Esophagus squamous epithelium (tissue), 5 donors: ENCODE measurements at places on chromosomes 11 and 22.

- DNase-seq: no peak
Observed at GRCh38 chr11:502288-503178, 4.5 kb downstream of the RNH1 start.

GRCh38 chr11:93573184-93573583 is 30.0 kb upstream of the SMCO4 start:
- no peak for DNase-seq

GRCh38 chr11:71164186-71164585 is 88.2 kb downstream of the SHANK2 start:
- no peak for DNase-seq

- no peak for DNase-seq
Observed at GRCh38 chr11:128931668-128932067, 11.0 kb downstream of the TP53AIP1 start.

GRCh38 chr11:134283461-134284230 is 7.5 kb downstream of the GLB1L3 start:
- DNase-seq: no peak

GRCh38 chr11:85801527-85801926 is 9.4 kb downstream of the SYTL2 start:
- no peak for DNase-seq

DNA sequence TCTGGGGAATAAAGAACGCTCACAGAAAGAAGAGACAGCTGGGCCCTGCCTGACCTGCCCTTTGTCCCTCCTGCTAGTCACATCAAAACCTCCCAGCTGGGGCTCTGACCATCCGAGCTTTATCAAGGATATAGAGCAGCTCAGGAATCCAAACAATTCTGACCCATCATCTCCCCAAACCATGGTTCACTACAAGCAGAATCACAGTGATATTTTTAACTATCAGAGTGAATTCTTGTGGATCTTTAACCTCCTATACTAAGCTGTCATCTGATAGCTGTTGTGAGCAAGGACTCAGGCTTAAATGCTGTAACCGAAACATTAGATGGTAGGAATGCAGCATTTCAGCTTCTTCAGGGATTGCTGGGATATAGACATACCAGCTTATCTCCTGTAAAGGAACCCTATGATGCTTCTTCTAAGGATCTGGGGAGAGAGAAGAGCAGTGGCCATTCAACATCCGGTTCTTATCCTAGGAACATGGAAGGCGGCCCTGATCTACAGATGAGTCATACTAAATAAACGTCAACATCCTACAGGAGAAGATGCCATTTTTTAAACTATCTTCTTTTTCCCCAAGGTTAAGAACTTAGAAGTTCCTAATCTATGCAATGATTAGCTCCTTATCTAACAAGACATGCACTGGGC is 84.7 kb upstream of the AKIP1 start:
- no peak for DNase-seq

DNA sequence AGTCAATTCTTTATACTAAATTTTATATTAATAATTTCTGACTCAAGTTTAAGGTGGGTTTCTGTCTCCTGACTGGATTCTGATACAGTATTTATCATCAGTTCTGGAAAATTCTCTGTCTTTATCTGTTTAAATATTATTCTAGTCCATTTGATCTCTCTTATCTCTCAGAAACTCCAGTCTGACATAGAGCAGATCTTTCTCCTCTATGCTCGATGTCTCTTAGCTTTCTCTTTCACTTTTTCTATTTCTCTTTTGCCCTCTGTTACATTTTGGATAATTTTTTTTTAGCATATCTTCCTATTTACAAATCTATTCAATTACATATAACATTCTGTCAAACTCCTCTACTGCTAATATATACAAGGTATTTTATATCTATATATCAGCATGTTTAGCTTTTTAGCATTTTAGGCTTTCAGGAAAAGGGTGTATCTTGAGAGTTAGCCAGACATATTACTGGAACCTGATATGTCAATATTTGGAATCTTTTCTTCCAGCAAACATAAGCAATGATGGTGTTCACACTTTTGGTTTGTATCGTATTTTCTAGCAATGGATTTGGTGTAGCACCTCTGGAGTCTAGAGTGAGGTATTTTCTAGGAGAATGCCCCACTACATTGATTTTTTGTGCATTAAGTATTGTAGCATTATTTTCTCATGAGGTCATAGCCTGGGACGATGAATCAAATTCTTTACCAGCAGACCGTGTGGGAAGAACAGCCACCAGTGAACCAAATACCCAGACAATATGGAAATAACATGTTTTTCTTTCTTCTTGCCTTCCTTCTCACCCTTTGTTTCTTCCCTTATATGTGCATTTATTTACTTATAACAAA is 4.1 kb upstream of the NNMT start:
- no peak for DNase-seq

DNA sequence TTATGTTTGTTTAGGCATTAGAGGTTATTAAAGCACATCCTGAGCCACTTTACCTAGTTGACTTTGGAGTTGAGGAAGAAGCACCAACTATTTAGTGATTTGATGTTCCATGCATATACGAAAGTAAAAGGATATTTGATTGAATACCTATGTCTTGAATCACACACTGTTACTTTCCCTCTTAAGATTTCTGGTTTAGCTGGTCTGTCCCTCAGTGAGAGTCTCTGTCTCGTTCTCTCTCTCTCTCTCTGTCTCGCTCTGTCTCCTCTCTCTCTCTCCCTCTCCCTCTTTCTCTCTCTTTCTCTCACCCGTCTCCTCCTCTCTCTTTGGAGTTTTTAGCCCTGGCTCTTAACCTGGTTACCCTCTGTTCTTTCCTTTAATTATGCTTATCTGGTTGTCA is 11.0 kb downstream of the CTNND1 start:
- DNase-seq: no peak

DNA sequence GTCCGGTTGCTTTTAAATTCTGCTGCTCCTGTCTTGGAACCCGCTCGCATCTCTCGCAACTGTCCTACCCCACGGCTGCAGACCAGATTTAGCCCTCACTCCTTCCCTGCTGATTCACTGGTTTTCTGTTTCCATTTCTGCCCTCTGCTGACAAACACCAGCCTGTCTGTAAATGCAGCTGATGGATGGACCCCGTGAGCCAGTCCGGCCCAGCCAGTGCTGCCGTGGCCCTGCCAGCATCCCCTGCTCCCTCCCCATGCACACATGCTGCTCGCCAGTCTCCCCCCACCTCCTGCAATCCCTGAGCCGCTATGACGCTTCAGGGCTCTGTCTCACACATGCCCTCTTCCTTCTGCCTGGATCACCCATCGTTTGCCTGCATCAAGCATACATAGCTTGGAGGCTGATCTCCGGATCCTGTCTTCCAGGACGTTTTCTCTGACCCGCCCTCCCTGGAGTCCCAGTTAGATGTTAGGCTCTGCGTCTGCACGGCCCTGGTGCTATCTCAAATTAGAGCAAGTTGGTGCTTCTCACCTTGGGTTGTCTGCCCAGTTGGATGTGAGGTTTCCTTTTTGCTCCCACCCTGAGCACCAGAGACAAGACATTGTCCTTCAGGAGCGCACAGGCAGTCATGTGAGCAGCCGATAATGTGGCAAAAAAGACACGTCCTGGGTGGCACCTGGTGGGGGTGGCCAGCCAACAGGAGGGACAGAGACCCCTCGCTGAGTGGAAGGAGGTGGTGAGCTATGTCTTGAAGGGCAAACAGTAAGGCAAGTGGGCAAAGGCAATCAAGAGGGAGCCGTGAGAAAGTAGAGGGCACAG is 4.3 kb upstream of the ACR start:
- no peak for DNase-seq

DNA sequence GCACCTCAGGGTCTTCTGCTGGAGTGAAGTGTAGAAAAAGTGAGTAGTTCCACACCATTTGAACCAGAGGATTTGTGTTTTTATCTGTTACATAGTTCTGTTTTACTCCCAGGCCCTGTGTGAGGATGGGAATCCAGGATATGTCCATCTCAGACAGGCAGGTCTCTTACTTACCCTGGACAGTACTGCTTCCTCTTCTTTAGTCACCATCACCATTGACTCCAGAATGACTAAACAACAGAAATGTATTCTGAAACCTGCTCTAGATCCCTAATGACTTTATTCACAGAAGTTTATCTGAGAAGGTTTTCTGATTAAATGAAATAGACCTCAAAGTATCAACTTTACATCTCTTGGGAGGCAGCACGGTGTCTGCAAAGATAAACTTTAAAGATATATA is 33.6 kb downstream of the CYP2R1 start:
- DNase-seq: no peak

DNA sequence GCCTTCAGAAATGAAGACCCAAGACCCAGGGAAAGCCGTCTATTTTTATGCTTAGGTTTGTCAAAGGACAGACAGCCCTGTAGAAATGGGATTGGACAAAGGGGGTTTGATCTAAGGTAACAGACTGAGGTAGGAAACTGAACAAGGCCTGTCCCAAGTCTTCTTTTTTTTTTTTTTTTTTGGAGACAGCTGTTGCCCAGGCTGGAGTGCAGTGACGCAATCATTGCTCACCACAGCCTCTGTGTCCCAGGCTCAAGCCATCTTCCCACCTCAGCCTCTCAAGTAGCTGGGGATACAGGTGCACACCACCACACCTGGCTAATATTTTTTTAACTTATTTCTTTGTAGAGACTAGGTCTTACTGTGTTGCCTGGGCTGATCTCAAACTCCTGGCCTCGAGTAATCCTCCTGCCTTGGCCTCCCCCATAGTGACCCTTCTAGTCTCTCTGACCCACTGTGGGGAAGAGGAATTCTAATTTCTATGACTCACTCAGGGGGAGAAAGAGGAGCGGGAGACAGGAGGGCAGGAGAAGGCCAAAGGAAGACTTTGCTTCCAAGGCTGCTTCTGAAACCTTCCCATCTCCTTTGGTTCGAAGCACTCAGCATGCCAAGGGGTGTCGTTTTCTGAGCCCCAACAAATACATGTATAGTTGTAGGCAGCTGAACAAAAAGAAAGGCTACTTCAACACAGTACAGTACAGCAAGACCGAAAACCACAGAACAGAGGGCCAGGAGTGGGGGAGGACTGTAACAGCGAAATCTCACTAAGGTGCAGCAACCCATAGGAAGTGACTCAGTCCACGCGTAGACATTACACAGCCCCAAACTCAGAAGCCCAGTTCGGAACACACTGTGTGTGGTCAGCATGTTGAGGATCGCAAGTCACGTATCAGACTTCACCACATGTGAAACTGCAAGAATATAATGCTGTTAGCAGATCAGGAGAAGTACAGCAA is 872 bp downstream of the TMA7B start:
- no peak for DNase-seq

DNA sequence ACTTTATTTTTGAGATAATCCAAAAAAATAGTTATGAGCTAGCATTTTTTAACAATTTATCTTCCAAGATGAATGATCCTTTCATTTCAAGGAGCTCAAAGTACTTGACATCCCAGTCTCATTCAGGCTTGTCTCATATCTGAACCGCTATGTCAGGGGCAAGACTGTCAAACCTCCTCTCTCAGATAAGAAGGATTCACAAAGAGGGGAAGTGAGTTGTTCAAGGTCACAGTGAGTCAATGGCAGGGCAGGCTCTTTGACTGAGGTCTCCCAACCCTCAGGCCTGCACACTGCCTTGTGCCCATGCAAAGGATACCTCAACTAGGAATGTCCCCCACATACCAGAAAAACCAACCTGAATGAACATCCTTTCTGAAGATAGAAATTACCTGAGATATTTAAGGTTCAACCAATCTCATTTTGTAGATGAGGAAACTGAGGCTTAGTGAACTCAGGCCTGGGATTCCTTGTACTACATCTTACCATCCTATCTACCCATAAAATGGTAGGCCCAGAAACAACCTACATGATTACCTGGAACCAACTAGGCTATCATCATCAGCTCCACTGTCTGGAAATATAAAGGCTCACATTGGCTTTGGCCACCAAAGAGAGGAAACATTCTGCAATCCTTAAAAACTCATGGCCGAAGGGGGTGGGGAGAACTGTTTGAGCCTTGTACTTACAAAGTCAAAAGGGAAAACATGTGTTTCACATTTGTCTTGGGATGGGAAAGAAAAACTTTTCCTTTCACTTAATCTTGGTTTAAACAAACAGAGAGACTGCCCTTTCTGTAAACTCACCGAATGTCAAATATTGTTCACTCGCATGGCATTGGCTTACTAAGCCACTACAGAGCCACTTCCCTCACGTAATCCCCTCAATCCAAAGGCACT is 51.1 kb downstream of the LIF start:
- DNase-seq: no peak

GRCh38 chr11:26703411-26704191 is 18.3 kb downstream of the SLC5A12 start:
- no peak for DNase-seq

- DNase-seq: no peak
Observed at GRCh38 chr22:42969348-42969975, 45.5 kb downstream of the PACSIN2 start.

DNA sequence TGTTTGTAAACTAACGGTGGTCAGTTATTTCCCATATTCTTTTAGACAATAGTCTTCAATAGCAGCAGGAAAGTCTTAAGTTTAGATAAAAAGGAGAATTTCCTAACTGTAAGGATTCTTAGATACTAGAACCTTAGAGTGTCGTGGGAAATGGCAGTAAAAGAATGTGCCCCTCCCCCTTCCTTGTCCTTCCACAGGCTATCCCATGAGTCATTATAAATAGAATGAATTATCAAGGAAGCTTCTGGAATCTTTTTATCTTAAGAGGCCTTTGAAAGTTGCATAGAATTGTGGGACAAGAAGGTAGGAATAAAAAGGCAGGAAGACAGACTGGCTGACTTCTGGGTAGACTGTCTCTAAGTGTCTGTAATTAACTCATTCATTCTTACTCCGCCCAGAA is 165.2 kb upstream of the TBCEL start:
- no peak for DNase-seq

- DNase-seq: no peak
Observed at GRCh38 chr11:65185869-65186341, 4.2 kb downstream of the CAPN1 start.

DNA sequence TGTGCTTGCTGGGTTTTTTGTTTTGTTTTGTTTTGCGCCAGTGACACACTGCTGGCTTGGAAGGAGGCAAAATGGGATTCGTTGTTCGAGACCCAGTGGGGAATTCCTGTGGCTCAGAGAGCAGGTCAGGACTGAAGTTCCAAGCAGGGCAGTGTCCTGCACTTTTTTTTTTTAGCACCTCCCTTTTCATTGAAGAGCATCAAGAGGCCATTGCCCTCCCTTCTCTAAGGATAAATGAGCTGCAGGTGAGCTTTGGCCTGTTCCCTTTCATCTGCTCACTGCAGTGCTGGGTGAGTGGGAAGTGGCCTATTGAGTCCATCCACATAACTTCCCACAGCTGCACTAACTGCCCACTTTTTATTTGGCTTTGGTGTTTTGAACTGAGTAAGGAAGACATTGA is 87.8 kb downstream of the ARHGAP42 start:
- no peak for DNase-seq

GRCh38 chr22:40965936-40966725 is 15.0 kb downstream of the RBX1 start:
- DNase-seq: no peak

- DNase-seq: no peak
Observed at GRCh38 chr11:133234883-133235282, 297.4 kb downstream of the OPCML start.

GRCh38 chr22:24925586-24926427 is 20.7 kb downstream of the LHFPL7 start:
- DNase-seq: no peak

DNA sequence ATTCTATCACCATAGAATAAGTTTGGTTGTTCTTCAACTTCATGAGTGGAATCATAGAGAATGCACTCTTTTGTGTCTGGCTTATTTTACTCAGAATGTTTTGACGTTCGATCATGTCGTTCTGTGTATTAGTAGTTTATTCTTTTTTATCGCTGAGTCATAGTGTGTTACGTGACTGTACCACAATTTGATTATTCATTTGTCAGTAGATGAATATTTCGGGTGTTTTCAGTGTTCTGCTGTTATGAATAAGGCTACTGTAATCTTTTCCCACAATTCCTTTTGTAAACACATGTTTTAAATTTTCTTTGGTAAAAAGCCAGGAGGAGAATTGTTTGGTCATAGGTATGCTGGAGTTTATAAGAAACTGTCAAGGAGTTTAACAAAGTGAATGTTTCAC is 279.9 kb upstream of the B3GAT1 start:
- no peak for DNase-seq
